ENCODE measurements at places on chromosomes 12 and 14.
A peak's percentile ranks its signal among the peaks of the same experiment; 100 is the strongest.

DNA sequence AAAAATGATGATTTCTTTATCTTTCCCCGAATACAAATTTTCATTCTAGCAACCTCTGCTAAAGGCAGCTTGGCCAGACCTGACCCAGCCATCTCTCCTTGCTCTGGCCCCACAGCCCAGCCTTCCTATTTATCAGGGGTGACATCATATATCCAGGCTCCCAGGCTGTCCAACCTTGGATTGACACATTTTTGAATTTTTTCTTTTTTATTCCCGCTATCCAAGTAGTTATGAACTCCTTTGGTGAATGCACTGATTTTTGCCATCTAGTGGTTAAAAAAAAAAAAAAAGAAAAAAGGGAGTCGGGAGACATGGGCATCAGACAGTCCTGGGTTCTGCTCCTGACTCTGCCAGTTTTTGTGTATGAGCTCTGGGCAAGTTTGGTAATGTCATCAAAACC is 120.5 kb downstream of the PTPN11 start:
- no peak for DNase-seq

DNA sequence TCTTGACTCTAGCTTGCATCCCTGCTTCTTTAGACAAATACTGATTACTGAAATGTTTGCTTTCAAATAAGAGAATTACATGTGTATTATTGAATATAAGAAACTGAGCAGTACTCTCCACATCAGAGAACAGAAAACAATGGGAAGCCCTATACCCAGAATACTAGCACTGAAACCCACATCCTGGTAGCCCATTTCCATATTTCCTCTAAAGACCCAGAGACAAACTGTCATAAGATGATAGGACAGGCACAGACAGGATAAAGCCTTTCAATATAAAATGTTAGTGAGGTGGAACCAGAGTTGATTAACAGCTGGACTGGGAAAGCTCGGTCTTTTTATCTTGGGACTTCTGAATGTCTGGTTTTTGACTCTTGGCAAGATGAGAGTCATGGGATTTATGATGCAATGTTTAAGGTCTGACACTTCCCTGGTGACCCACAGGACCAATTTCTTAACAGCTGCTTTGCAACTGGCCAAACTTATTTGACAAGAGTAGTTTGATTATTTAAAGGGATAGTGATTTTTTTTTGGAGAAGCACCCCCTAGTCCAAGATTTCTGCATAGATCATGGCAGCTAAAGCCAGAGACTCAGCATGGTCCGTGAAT is 166.9 kb upstream of the ATXN7L3B start:
- no peak for DNase-seq

- DNase-seq: no peak
Measured at GRCh38 chr12:131147894-131148293, 194.2 kb downstream of the ADGRD1 start.

- peak; percentile 13 for DNase-seq
Measured at GRCh38 chr14:78598046-78598920, 428.1 kb downstream of the NRXN3 start.

- no peak for DNase-seq
Measured at GRCh38 chr14:100546051-100546443, 41.2 kb downstream of the BEGAIN start.

GRCh38 chr14:84343656-84344055 is 1186.3 kb upstream of the FLRT2 start:
- DNase-seq: no peak

- no peak for DNase-seq
Measured at GRCh38 chr12:14771651-14772137, 31.6 kb downstream of the WBP11 start.

- DNase-seq: no peak
Measured at GRCh38 chr12:47558625-47559345, 147.0 kb downstream of the RPAP3 start.

DNA sequence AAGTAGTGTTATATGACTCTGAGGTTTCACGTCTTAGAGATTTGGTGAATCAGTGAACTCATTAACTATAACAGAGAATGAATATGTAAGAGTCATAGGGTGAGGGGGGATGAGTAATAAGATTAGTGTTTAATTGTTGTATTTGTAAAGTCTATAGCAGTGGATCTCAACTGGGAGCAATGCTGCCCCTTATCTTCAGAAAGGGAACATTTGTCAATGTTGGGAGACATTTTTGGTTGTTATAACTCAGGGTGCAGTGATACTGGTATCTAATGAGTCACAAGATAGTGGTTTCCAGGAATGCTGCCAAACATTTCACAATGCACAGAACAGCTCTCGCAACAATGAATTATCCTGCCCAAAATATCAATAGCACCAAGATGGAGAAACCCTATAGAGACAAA is 1193.7 kb downstream of the GALC start:
- DNase-seq: no peak

- DNase-seq: no peak
Measured at GRCh38 chr12:89861086-89861485, 152.4 kb upstream of the ATP2B1 start.

GRCh38 chr12:45713078-45713477 is 16.4 kb upstream of the ARID2 start:
- no peak for DNase-seq

- DNase-seq: no peak
Measured at GRCh38 chr14:73924337-73924736, 25.6 kb downstream of the FAM161B start.

DNA sequence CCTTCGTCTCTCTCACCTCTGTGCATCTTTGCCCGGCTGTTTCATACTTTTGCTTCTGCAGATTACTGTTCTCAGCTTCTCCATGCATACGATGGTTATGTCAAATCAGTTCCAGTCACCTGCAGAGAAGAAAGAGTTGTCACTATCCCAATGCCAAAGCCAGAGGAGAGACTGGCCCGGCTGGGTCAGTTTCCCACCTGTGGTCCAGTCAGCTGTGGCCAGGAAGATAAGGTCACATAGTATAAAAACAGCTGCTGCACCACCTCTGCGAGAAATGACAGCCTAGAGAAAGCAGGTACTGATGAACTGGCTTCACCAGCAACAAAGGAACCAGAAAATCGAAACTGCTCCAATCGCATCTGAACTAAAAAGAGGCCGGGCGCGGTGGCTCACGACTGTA is 6.4 kb upstream of the P2RX4 start:
- no peak for DNase-seq

All from T-helper 2 cell treated with Interferon-gamma antibody and Interleukin-4, amounts not matched to agents 5 μg/mL and 100 μg/mL, for 36 hours (primary cell).